ENCODE measurements at places on chromosomes 2 and 18. TPM values are rescaled to one million over a fixed set of nuclear protein-coding genes. Genes with fewer than 3 reads are reported as not detected.

DSG4 gene
- total RNA-seq, result not detected

DNA sequence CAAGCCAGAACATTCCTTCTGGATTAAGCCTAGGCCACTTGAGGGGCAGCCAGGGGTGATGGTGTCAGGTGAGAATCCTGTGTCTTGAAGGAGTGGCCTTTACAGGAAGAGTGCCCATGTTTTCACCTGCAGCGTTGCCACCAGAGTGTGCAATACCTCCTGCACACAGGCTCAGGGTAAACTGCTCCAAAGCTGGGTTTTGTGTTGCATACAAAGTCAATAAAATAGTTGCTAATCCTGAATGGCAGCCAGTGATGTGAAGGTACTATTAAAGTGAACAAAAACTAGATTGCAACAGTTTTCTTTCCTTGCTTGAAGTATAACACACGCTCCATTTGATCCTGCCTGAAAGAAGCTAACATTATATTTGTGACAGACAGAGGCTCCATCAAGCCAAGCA is 64.4 kb upstream of the NRP2 start:
- no peak overlapping the region for H3K4me3 ChIP-seq
- H3K27me3 ChIP-seq, result no peaks in the 10 kb centered on the region
- no peak for DNase-seq

GRCh38 chr2:41605914-41606313 is 441.9 kb upstream of the PKDCC start:
- no peak for DNase-seq
- no peaks in the 10 kb centered on the region for H3K27me3 ChIP-seq
- no peak overlapping the region for H3K4me3 ChIP-seq
- H3K27ac ChIP-seq, result no peak overlapping the region
- no peaks in the 10 kb centered on the region for H3K36me3 ChIP-seq

DNA sequence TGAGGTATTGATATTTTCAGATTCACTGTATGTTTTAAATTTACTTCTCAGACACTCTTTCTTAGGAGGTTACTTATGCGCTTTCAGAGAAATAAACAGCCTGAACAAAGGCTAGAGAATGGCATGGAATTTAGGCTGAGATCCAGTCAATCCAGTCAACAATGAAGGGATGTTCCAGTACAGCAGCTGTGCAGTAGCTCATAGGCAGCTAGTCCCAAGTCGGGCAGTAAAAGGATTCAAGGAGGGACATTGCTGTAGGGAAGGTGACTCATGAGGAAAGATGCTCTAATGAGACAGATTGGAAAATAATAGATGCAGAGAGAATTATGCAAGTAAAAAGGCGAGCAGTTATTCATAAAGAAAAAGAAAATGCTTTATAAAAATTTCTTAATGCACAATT is 397.9 kb upstream of the RGPD4 start:
- no peaks in the 10 kb centered on the region for H3K27me3 ChIP-seq
- DNase-seq, result no peak
- H3K36me3 ChIP-seq, result no peaks in the 10 kb centered on the region
- no peak overlapping the region for H3K27ac ChIP-seq
- no peaks in the 10 kb centered on the region for H3K4me1 ChIP-seq

AKAIN1 gene
- total RNA-seq, result not detected

- H3K27ac ChIP-seq, result no peak overlapping the region
- H3K27me3 ChIP-seq, result no peaks in the 10 kb centered on the region
- H3K36me3 ChIP-seq, result no peaks in the 10 kb centered on the region
These were observed 39.1 kb upstream of the MC4R start for GRCh38 chr18:60411715-60412114.

DNA sequence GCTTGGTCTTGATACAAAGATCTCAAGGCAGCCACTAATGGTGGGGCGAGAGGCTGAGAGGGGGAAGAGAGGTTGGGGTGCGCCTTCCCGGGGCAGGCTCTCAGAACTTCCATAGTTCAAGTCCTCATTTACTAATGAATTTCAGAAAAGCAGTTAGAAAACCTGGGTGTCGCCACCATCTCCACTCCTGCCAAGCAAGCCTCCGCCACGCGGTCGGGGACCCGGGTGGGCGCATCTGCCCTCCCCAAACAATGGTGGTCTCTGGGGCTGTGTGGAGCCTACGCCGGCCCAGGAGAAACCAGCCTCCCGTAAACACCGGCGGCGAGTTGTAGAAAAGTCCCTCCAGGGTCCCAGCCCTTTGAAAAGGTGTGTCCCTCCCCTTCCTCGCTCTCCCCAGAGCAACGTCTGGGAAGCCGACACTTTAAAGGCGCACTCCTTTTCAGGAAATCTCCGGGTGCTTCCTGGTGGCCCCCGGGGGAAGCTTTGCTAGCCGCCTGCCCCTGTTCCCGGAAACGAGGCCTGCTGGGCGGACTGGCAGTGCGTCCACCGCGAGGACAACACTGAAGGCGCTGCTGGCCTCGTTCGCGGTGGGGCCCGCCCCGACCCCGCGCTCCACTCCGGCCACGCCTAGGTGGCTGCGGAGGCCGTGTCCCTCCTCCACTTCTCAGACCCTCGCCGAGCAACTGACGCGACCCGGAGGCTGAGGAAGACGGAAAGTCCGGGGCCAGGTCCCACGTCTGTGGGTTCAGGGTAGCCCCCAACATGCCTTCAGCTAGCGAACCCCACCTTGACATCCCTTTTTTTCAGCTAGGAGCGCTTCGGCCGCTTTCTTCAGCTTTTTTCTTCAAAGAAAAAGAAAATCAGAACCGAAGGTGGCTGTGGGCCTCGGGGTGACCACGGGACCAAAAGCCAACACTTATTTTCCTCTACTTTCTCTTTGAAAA is 16.8 kb downstream of the EVX2 start:
- no peaks in the 10 kb centered on the region for H3K36me3 ChIP-seq
- H3K27me3 ChIP-seq, result peaks cover 84% of the 10 kb centered on the region
- no peak overlapping the region for H3K27ac ChIP-seq
- peaks cover 17% of the 10 kb centered on the region for H3K4me1 ChIP-seq
- peak overlapping the region; percentile 13 for H3K4me3 ChIP-seq

Data from spleen (tissue), 13 donors.